PC-9 (cell line): ENCODE measurements at places on chromosomes 2 and 18. TPM values are rescaled to one million over a fixed set of nuclear protein-coding genes. Genes with fewer than 3 reads are reported as not detected.

DNA sequence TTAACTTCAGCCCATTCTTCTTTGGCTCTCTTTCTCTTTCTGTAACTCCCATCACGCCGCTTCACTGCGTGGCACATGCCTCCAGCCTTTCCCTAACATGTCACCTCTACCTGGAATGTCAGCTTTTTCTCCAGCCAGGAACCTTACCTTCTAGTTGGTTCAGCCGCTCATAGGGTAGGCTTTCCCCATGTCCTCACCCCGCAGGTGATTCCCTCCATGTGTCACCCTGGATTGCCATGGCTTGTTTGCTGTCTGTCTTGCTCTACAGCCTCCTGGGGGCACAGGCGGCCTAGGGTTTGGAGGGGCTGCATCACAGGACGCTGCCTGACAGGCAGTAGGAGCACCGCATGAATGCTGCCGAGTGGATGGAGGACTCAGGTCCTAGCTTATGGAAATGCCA, 39.2 kb downstream of the ARHGEF4 start:
- no peak overlapping the region for H3K27ac ChIP-seq
- 0 out of 2 replicates have a peak, but pooled peaks cover 2% of the 10 kb centered on the region for H3K4me1 ChIP-seq
- H3K27me3 ChIP-seq = no peaks in the 10 kb centered on the region
- no peak overlapping the region for H3K4me3 ChIP-seq

PAX3 gene
- total RNA-seq = not detected in 2 replicates

FOXD4L1 gene
- 0.28 and 0.43 TPM in 2 replicates for total RNA-seq

DNA sequence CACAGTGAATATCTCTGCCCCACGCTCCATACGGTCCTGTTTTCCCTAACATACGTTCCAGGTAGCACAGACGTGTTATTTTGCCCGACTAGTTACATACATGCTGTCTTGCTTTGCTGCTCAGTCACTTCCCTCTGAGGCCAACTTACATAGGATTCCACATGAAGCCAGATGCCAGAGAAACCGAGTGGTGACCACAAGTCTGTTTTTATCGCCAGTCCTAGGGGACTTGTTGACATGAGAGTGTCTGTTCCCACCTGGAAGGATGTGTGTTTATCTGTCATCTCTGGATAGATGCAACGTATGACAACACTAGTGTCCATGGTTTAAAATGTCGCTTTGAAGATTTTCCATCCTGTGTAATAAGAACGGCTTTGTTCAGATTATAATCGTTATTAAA, 32.6 kb downstream of the PMAIP1 start:
- no peaks in the 10 kb centered on the region for H3K36me3 ChIP-seq
- H3K4me3 ChIP-seq = no peak overlapping the region
- H3K27me3 ChIP-seq = no peaks in the 10 kb centered on the region
- H3K4me1 ChIP-seq = no peaks in the 10 kb centered on the region
- no peak overlapping the region for H3K27ac ChIP-seq

IL18R1 gene
- 1.9 and 3.4 TPM in 2 replicates for total RNA-seq

TMEM247 gene
- total RNA-seq = not detected in 2 replicates
